CD8-positive, alpha-beta memory T cell (primary cell): ENCODE measurements at places on chromosomes 12 and 14. TPM values are rescaled to one million over a fixed set of nuclear protein-coding genes. Genes with fewer than 3 reads are reported as not detected.
A peak's percentile ranks its signal among the peaks of the same experiment; 100 is the strongest.

GRCh38 chr14:58488550-58488949 lies 61.0 kb downstream of the KIAA0586 start:
- no peak for DNase-seq

DNA sequence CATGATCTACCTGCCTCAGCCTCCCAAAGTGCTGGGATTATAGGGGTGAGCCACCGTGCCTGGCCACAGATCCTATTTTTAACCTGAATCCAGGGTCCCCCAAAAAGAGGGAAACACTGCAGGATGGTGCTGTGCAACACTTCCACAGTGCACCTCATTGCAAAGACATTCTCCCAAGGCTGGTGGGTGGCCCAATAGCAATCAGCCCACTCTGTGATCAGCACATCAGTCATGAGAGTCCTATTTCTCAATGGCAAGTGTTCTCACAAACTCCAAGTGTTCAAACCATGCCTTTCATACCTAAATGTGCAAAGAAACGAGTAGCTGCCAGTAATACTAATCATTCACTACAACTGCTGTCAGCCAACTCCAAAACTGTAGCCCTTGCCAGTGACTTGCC lies 612.9 kb downstream of the CCER1 start:
- no peak for DNase-seq

DNA sequence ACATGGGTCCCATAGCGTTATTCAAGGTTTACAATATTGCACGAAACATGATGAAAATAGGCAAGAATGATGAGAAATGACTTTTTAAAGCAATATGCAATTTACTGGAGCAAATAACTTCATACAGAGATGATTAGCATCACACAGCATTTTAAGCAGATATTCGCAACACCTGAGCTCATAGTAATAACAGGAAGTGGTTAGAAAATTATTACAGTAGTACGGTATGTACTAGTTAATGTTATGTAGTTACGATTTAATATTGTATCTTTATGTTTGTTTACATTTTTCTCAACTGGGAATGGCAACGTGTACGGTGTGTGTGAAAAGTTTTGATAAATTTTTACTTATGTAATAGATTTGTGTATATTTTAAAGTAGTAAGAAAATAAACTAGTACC lies 102.6 kb downstream of the OSBPL8 start:
- DNase-seq, result no peak

DNA sequence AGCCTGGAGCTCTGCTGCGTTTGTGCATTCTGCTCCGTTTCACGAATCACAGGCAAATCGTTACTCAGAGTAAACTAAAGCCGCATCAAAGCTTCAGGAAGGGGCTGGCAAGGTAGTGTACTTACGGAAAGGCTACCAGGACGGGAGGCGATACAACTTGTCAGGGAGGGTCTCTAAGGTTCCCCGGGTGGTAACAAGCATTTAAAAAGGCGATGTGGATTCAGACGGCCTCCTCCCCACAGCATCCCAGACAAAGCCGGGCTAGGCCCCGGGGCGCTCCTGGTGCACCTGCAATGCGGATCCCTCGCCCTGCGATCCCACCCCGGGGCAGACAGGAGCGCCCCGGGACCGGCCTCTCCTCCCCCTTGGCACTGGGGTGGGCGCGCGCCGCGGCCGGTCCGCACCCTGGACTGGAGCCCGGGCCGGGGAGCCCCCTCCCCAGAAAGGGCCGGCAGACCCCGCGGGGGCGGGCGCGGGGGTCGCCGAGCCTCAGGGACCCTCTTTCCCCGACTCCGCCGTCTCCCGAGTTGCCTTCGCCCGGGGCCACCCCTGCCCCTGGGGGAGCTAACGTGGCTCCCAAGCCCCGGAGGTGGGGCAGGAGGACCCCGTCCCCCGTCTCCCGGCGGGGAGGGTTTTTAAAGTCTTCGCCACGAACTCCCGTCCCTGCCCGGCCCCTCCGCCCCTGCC lies 718 bp downstream of the CCDC92 start:
- DNase-seq, result peak; percentile 12

DNA sequence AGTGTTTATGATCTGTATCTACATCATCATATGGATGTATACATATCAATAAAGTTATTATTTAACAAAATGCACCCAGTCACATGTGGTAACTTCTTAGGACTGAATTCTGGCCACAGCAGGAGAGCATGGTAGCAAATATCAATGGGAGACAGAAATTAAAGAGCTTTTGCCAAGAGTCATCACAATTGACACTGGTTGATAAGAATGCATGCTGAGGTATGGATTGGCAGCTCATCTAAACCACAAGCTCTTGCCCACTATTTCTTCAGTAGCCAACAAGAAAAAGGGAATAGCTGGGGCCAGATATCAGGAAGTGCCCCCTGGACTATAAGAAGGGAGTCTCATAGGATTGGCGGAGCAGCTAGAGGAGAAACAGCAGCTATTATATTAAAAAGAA lies 9.4 kb upstream of the PTGR2 start:
- DNase-seq, result no peak

GRCh38 chr12:101414533-101415119 lies 7.1 kb upstream of the ARL1 start:
- no peak for DNase-seq

DNA sequence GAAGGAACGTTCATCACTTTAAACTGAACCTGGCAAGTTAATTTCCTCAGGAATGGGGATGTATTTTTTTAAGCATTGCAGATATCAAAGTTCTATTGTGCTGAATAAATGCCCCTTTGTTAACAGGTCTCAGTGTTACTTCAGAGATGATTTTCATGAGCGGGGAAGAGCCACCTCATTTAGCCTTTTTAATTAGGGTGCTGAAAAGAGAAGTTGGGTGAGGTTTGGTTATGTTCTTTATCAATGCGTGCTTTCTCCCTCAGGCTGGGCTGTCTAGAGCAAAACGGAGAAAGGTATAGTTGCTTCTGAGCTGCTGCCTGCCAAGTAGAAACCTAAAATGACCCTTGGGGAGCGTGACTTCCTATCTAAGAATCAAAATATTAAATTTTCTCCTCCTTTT lies 8.0 kb upstream of the HIP1R start:
- no peak for DNase-seq

DNA sequence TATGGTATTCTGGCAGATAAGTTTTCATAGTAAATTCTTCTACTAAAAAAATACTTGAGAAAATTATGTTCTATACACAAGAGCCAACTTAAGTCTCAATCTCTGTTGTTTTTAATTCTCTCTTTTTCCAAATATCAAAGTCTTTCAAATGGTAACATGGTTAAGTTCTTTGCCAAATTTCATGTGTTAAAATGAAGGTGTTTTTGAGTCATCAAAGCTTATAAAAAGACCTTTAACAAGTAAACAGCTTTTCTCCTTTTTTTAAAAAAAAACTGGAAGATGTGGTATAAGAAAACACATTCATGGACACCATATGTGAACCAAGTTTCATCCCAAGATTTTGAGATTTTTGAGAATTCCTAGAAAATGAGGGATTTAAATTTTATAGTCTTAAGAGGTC lies 111.3 kb downstream of the FOXG1 start:
- no peak for DNase-seq

- DNase-seq, result no peak
These were observed 67.3 kb downstream of the RCOR1 start for GRCh38 chr14:102659797-102660196.

DNA sequence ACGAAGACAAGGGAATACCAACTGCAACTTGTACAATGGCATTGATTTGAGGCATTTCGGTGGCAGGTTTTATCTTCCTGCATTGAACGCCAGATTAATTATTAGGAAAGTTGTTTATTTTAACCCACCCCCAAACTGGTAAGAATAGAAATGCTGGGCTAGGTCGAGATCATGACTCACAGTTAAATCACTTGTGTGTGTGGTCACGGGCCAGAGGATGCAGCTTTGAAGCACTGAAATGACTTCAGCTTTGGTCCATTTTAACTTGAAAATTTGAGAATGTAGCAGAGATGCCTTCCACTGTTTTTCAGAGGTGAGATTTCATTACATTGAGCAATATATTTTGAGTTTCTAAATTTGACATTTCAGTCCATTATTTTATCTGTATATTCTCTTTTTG lies 23.6 kb upstream of the KCNH3 start:
- no peak for DNase-seq

- no peak for DNase-seq
These were observed 45.3 kb upstream of the CNTN1 start for GRCh38 chr12:40646911-40647310.

DNA sequence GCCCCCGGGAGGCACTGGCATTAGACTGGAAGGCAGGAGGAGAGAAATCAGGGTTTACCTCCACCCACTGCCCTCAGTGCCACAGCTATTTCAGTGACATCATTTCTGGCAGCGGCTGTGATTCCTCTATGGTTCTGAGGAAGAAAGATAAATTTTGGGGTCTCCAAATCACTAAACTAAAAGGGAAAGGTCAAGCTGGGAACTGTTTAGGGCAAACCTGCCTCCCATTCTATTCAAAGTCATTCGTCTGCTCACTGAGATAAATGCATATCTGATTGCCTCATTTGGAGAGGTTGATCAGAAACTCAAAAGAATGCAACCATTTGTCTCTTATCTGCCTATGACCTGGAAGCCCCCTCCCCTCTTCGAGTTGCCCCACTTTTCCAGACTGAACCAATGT lies 14.0 kb upstream of the CRY1 start:
- DNase-seq, result no peak

GRCh38 chr12:41509271-41510055 lies 321.3 kb downstream of the PDZRN4 start:
- no peak for DNase-seq

- DNase-seq, result no peak
These were observed 87.0 kb downstream of the GALNT8 start for GRCh38 chr12:4807116-4807783.

DNA sequence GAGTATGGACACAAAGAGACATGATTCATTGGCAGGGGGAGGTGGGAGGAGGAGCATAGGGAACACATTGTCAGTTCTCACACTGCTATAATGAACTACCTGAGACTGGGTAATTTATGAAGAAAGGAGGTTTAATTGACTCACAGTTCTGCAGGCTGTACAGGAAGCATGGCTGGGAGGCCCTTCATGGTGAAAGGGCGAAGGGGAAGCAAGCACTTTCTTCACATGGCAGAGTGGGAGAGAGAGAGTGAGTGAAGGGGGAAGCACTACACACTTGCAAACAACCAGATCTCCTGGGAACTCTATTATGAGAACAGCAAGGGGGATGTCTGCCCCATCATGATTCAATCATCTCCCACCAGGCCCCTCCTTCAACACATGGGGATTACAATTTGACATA lies 391.8 kb downstream of the BMP4 start:
- no peak for DNase-seq

DNA sequence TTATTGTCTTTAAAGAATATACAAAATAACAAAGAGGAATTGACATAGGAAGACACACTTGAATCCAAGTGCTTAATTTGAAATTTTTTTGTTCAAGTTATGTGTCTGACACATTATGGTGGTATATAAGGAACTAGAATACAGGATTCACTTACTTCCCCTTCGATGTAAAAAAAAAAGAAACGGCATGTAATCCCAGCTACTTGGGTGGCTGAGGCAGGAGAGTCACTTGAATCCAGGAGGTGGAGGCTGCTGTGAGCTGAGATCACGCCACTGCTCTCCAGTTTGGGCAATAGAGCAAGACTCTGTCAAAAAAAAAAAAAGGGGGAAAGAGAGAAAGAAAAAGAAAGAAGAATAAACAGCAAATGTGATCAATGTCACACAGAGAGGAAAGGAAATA lies 8.9 kb downstream of the CLEC12A start:
- no peak for DNase-seq

DNA sequence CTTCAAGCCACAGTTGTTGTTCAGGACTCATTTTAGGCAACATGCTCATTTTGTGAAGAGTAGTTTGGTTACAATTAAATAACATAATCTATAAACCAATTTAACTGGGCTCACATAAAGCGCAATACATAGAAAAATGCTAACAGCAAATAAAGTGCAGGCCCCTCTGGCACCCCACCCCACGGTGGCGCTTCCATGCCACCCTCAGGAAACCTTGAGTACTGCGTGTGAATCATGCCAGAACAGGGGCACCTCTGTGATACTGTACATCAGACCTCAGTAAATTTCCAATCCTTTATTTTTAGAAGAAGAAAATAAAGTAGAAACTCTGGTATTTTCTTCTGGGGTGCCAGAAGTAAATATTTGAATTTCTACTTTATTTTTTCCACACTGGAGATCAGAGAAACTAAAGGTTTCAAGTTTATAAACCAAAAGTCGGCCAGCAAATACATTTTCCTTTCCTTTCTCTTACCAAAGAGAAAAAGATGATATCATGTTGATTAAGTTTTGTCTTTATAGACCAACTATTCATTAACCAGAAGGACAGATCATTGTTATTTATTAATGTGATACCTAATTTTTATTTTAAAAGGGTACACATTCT lies 316.8 kb downstream of the PAWR start:
- DNase-seq, result no peak

DNA sequence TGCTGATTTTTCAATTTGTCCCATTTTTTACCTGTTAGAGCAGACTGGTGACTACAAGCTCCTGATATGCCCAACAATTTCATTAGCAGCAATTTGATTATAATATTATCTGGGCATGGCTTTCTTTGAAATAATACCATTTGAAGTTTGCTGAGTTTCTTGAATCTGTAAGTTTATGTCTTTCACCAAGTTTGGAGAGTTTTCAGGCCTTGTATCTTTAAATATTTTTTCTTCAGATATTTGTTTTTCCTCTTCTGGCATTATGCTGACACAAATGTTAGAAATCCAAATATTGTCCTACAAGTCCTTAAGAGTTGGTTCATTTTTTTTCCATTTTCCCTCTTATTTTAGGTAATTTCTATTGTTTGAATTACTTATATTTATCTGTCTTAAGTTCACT lies 30.4 kb downstream of the SLC2A13 start:
- no peak for DNase-seq

- DNase-seq, result no peak
These were observed 6.7 kb upstream of the FZD10 start for GRCh38 chr12:130155416-130156073.

Gene NRL
- 1.6 TPM for total RNA-seq
